ENCODE measurements at places on chromosomes 16 and 17.

DNA sequence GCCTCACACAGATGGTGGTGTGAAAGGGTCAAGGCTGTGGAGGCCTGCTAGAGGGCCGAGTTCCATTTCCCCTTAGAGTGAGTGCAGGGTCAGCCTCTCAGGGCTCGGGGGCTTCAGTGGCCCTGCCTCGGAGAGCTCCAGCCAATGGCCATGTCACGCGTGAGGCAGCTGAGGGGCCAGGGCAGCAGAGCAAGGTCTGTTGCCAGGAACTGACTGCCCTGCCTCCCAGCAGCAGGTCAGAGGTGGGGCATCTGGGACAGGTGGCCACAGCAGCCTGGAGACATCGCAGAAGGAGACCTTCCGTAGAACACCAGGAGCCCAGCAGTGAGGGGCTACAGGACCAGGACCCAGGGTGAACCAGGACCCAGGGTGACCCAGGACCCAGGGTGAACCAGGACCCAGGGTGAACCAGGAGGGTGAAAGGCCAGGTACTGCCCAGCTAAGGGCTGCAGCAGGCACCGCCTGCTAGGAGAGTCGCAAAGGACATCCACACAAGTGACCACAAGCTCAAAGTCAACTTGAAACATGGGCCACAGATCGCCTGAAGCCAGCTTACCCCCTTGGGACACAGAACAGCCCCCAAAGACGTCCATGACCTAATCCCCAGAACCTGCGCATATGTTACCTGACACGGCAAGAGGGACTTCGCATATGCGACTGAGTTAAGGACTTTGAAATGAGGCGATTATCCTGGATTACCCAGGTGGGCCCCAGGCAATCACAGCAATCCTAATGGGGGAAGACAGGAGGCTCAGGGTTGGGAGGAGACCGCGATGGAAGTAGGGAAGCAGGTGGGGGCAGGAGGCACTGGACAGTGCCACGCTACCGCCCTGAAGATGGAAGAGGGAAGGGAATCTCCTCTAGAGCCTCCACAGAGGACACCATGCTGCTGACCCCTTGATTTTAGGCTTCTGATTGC lies 4.8 kb upstream of the MEAK7 start:
- no peak for DNase-seq

- no peak for DNase-seq
Observed at GRCh38 chr16:67976205-67976604, 4.1 kb downstream of the DPEP3 start.

DNA sequence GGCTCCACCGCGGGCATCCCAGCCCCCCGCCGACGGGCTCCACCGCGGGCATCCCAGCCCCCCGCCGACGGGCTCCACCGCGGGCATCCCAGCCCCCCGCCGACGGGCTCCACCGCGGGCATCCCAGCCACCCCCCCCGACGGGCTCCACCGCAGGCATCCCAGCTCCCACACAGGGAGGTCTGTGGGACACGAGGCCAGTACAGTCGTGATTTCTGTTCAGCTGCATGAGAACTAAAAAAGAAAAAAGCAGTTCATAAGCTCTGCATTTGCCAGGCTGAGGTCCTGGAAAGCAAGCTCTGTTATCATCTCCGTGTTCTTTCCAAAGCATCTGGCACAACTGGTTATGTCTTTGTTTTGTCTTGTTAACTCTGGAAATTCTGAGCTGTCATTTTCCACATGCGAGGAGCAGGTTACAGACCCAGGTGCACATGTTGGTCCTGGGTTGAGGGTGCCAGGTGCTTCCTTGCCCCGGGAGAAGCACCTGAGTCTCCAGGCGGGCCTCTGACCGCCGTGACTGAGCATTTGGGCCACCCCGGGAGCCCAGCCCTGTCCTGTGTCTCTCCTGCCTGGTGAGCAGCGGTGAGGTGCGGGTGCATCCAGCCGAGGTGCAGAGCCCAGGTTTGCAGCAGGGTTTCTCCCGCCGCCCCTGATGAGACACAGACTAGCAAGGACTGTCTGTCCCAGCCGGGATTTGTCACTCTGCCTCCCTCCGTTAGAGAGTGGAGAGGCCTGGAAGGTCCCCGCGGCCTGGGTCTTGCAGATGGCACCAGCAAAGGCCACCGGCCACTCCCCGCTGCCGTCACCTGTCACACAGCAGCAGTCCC lies 9.9 kb upstream of the WFIKKN1 start:
- no peak for DNase-seq

DNA sequence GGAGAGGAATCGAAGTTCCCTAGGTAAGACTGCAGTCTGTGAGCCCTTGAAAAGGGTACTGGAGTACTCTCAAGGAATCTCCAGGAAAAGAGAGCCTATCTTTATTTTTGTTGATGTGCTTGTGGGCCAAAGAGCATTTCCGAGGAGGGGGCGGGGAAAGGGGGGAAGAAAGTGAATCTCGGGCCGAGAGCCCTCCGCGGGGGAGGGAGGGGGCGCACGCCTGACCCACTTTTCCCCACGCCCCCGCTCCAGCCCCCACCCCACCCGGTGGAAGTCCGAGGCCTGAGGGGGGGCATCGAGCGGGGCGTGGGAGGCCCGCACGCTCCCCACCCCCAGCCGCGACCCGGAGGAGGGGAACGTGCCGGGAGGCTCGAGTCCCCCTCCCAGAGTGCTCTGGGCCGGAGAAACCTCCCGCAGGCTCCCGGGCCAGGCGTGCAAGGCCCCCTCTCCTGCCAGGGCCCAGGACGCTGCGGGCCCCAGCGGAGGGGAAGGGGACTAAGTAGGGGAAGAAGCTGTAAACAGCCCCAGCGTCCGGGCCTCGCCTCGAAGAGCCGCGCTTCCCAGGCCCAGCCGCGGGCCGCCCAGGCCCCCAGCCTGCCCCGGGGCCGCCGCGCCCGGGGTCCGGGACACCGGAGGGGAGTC lies 444 bp downstream of the HELZ start:
- no peak for DNase-seq

- DNase-seq: no peak
Observed at GRCh38 chr16:10782628-10783027, 36.0 kb downstream of the TVP23A start.

DNA sequence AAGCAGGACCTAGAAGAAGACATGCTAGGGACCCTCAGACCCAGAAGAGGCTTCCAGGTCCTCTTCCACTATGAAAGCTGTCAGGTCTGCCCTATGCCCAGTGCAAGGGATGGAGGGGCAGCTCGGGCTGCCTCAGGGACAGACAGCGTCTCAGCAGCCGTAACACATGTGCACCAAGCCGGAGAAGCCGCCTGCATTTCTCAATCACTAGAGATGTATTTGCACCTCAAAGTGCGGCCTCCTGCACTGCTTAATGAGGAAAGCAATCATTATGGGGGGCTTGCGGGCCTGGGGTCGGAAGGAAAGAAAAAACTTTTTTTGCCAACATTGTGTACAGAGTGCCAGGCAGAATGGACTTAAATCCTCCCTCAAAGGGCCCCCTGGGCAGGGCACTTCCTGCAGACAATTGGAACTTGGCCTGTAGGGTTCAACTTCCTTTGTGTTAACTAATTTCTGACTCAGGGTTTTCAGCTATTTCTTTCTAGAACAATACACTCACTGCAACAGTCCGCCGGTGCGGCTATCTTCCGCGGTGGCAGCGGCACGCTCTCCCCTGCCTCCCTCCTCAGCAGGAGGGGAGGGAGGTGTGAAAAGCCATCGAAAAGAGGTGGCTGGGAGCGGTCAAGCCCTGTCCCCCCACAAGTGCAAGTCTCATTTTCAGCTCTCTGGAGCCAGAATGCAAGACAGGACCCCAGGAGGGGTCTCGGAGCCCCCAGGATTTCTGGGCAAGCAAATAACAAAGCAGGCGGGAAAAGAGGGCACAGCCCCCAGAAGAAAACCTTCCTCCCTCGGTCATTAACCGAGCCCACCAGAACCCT lies 101.2 kb downstream of the ZNF423 start:
- DNase-seq: peak; percentile 25

GRCh38 chr17:80987941-80988461 lies 3.6 kb upstream of the CHMP6 start:
- no peak for DNase-seq

Measured in fibroblast of skin of right quadriceps (primary cell).